ENCODE measurements at places on chromosomes 11 and 22.
A peak's percentile ranks its signal among the peaks of the same experiment; 100 is the strongest.

DNA sequence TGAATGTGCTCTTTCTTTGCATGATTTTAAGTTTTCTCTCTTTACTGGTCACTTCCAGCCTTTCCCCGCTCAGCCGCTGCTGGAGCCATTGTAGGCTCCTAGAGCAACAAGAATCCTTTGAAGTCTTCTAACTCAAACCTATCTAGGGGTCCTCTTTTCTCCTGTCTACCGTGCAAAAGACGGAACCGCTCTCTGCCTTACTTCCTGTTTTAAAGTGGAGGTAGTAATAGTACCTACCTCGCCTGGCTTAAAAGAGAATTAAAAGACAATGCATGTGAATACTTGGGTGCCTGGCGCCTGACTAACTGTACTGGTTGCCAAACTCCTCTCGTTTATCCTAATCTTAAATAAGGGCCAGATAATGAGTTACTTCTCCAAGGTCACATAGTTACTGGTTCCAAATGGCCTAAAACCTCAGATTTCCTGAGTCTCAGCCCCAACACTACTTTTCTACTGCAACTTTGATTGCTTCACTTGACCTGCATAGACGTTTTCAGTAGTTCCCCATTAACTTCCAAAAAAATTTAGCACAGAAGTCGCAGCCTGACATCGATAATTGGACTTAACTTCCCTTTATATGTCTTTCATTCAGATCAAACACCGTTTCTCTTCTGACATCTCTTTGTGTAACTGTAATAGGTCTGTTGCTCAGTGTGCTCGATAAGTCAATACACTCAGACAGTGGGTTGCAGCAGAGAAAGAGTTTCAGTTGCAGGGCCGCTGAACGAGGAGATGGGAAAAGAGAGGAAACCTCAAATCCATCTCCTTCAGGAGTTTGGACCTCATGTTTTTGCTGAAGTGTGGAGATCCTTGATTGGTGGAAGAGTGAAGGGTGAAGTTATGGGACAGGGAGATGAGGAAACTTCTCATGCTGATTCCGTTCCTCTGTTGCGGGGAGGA, 891 bp downstream of the SAMM50 start:
- no peak for DNase-seq

GRCh38 chr11:93100211-93100610, 97.6 kb downstream of the SLC36A4 start:
- DNase-seq, result no peak

DNA sequence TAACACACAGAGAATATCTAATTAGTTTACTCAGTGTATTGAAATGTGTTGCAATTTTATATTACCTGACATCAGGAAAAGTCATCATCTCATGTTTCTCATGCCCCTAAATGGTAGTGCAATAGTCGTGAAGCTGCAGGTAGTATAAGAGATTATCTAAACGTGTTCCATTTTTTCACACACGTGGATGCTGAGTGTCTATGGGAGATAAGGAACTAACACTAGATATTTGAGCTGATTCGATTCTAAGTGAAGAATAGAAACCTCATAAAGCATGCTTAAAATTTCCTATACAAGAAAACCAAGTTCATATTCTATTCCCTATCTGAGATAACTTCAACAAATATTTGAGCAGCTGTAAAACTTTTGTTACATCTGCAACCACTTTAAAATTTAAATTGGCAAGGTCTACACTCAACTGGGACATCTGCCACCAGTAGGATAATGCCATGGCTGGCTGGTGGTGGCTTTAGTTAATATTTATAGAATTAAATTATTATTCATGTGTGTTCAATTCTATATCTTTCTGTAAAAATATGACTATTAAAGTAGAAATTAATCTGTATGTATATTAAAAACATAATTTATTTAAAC, 388.8 kb downstream of the LUZP2 start:
- no peak for DNase-seq

DNA sequence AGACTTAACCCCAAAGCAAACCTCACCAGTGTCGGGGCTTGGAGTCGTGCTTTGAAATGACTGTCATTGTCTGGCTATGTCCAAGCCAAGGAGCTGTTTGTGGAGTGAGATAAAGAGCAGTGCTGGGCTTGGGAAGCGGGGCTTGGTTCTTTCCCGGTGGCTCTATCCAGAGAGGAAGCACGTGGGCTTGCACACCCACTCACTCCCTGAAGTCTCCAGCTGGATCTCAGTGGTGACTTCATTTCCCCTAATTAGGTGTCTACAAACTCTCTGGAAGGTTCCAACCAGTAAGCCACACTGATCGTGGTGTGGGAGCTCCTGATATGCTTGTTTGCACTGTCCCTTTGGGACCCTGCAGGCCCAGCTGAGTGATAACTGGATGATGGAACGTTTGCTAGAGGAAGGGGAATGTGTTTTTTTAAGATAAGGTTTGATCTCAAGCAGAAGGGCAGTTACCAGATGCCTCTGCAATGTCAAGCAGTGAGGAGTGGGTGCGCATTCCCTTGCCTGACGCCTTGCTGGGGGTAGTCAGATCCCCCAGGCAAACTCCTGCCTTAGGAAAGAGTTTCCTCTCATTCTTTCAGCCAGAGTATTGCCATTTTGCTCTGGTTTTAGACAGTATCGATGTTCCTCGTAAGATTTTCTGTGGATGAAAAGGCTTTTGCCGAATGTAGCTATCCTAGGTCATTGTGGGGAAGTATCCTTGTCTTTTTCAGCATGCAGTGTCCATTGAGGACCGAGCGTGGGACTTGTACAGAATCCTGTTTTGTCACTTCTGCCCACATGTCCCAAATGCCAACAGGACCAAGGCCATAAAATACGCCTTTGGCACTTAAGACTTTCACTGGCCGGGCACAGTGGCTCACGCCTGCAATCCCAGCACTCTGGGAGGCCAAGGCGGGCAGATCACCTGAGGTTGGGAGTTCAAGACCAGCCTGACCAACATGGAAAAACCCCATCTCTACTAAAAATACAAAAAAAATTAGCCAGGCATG, 90.9 kb downstream of the MICAL2 start:
- no peak for DNase-seq

DNA sequence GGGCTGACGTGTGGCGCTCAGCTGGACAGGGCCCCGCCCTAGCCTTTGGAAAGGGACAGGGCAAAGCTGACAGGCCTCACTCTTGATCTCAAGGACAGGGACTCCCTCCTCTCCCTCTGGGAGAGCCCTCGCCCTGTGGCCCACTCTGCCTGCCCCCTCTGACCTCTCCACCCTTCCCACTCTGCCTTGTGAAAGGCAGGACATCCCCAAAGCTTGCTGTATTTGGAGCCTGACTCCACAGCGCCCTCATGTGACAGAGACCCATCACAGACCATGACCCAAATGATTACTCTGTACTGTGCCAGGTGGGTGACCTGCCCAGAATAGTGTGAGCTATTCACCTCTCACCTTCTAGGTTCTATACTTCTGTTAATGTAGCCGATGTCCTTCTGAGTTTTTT, 18.8 kb downstream of the P2RY2 start:
- peak; percentile 35 for DNase-seq

- no peak for DNase-seq
Measured at GRCh38 chr11:67352546-67353316, 615 bp downstream of the POLD4 start.

- DNase-seq, result no peak
Measured at GRCh38 chr11:29263971-29264682, 752.7 kb downstream of the KCNA4 start.

- no peak for DNase-seq
Measured at GRCh38 chr11:118427707-118428106, 8.6 kb upstream of the KMT2A start.

- DNase-seq, result no peak
Measured at GRCh38 chr11:43393765-43394355, 35.1 kb downstream of the TTC17 start.

DNA sequence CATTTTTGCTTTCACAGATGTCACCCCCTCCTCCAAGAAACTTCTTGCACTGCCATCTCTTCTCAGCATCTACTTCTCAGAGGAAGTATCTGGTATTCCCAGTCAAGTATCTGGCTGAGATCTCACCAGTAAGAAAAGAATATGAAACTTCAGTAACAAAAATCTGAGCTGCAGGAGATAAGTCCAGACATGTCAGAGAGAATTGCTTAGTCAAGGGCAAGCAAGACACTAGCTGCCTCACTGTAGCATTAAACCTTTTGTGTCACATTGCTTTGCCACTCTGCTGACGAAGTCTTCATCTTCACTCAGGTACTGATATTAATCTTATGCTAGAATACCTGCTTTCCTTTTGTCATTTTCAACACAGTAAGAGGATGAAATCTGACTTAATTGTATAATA, 70.6 kb upstream of the ZC3H12C start:
- no peak for DNase-seq

GRCh38 chr11:326842-327580, 6.4 kb upstream of the IFITM3 start:
- no peak for DNase-seq

- DNase-seq, result peak; percentile 35
Measured at GRCh38 chr11:25981998-25982397, 349.9 kb upstream of the ANO3 start.
